T-cell (primary cell): ENCODE measurements at places on chromosomes 12 and 14.

GRCh38 chr12:30438601-30439041 lies 257.0 kb downstream of the IPO8 start:
- no peak for DNase-seq

DNA sequence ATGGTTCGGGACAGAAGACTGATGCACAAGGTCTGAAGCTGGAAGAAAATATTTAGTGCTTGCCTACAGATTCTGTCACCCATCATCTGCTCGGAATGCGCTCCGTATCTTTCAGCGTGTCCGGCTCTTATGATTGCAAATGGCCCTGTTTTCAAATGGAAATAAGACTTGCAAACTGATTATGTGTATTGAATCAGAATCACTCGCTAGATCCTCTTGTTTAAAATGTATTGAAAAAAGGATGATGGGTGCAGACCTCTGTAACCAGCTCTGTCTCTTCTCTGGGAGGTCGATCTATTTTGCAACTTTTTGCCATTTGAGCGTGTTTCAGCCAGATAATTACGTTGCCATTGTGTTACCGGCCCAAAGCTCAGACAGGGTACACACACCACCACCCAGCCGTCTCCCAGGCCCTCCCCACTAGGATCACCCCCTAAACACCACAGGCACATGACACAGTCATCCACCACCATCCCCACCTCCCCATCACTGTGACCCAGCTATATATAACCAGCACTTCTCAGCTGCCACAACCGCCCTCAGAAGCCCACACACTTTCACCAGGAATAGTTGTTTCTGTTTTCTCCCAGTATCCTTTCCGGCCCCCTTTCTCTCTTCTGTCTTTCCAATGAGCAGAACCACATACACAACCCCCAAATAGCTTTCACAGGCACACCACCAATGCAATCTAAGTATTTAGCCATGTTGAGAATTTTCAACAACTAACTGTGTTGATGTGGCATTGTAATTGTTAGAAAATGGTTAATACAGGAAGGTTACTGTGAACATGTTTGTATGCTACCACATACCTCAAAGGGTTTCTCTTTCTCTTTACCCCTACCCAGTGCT lies 10.7 kb downstream of the NKX2-1 start:
- DNase-seq, result no peak

GRCh38 chr14:62144863-62145262 lies 382.6 kb downstream of the SNAPC1 start:
- no peak for DNase-seq

GRCh38 chr12:16323010-16323409 lies 24.4 kb upstream of the MGST1 start:
- DNase-seq, result no peak

DNA sequence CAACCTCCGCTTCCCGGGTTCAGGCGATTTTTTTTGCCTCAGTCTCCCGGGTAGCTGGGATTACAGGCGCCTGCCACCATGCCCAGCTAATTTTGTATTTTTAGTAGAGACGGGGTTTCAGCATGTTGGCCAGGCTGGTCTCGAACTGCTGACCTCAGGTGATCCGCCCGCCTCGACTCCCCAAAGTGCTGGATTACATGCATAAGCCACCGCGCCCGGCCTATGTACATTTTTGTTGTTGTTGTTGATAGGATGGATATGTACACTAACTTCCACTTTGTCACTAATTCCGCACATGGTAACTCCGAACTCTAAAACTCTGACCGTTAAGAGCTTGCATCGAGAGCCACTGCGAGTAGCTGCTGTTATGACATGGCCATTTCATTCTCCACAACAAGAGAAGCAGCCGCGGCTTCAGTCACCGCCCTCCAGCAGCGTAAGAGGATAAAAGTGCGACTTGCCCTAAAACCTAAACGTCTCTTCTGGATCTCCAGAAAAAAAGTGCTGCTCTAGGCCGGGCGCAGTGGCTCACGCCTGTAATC lies 742 bp upstream of the MARS1 start:
- DNase-seq, result no peak

DNA sequence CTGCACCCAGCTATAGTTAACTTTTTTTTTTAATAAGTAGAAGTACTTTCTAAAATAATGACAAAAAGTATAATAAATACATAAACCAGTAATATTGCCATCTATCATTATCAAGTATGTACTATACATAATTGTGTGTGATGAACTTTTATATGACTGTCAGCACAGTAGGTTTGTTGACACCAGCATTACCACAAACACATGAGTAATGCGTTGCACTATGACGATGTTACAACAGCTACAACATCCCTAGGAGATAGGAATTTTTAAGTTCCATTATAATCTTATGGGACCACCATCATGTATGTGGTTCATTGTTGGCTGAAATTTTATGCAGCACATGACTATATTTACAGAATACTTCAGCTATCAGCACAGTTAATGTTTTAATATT lies 62.9 kb upstream of the VSX2 start:
- no peak for DNase-seq

- DNase-seq, result no peak
Measured at GRCh38 chr12:73892201-73892600, 645.4 kb upstream of the ATXN7L3B start.

DNA sequence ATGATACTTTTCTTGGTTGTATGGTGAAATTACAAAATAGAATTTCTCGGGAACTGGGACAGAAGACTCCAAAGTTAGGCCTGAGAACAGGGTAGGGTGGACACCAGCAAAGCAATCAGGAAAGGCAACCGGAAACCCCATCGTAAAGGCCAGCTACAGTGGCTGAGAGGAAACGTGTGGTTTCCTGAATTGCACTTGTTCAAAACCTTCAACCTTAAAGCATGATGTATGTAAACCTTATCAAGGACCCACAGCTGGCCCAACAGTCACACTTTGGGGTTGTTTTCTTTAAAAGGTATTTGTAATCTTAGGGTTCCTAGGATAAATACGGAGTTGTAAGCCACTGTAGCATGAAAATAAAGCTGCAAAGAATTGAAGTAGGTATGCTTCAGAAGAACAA lies 2.2 kb upstream of the PTGDR start:
- no peak for DNase-seq

DNA sequence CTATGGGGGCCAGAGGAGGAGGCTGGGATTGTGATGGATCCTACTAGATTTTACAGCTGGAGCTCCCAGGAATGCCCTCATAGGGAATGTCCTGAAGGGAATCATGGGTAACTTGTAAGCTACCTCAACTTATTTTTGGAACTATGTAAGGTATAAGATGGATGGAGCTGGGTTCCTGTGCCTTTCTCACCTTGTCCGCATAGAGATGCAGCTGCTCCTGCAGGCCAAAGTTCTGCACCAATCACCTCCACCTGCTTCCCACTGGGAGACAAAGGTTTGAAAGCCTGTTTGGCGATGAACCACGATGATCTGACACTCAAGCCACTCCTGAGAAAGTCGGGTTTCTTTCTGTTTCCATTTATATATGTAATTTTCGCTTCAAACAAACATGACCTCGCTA lies 648 bp upstream of the AKAP5 start:
- DNase-seq, result no peak

DNA sequence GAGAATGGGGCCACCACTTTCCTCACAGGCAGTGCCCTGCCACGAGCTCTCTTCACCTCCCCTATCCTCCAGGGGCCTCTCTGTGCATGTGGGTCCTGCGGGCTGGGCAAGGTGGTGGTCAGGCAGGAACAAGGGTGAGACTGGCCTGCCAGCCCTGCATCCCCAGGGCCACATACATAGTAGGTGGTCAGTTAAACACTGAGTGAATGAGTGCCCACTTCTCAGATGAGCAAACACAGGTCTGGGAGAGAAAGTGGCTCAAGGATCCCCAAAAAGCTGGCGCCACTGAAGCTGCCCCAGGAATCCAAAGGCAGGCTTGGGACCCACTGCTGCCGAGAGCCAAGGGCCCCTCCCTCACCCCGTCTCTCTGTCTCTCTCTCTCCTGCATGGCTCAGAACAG lies 51.1 kb downstream of the CCNK start:
- DNase-seq, result no peak

DNA sequence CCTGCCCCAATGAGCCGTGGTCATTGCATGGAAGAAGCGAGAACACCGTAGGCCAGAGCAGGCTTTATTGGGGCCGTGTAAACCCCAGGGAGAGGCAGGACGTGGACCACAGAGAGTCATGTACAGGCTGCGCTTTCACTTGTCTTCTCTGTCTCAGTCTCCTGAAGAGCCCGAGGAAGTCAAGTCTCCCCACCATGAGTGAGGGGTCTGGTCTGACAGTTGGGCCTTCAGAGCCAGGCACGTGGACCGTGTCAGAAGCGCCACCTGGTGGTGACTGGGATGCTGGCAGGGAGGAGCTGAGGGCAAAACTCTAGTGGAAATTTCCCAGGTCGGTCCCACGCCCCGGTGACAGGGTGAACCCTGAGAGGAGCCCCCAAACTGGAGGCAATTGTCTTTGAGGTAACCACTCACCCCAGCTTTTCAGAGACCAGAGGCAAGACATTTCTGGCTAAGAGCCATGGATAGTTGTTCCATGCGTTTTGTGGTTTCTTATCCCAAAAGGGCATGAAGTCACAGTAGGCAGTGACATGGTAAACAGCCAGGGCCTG lies 17.4 kb downstream of the RPS6KL1 start:
- DNase-seq, result peak; percentile 61

DNA sequence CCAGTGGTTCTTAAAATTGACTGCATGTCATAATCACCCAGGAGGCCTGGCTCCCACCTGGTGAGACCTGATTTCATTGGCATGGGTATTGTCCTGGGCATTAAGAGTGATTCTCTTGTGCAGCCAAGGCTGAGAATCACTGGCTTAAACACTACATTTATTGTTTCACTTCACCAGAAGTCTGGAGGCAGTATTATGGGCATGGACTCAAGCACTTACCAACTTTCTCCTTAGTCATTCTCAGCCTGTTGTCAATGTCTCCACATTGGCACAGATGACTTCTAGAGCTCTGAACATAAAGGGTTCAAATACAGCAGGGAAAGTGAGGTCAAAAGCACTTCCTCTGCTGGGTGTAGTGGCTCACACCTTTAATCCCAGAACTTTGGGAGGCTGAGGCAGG lies 25.6 kb upstream of the GCH1 start:
- DNase-seq, result no peak

GRCh38 chr12:57836442-57837375 lies 9.8 kb downstream of the CTDSP2 start:
- no peak for DNase-seq

- DNase-seq, result no peak
Measured at GRCh38 chr12:101604132-101604531, 9.4 kb downstream of the MYBPC1 start.

- no peak for DNase-seq
Measured at GRCh38 chr14:56213306-56213705, 95.1 kb downstream of the PELI2 start.

DNA sequence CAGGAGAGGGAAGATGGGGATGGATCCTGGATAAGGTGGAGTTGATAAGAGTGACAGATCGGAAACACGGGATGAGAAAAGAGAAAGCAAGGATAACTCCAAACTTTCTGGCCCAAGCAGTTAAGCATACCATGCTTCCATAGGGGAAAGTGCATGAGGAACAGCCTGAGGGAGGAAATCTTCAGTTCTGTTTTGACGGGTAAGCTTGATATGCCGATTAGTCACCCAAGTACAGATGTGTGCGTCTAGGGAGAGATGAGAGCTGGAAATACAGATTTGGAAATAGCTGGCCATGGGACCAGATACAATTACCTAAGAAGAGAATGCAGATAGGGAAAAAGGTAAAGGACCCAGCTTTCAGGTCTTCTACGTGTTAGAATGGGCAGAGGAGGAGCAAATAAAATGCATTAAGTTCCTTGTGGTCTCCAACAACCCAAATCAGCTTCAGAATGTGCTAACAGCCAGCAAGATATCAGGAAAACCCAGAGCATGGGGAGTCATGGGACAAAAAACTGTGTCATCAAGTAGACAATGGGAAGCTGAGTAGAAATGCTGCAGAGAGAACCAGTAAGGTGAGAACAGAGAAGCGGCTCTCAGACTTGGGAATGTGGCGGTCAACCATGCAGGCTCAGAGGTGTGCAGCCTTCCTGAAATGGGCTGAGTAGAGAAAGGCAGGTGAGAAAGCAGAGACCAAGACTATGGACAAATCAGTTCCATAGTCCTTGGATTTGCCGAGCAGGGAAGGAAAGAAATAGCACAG lies 56.3 kb downstream of the PPP1R36 start:
- DNase-seq, result no peak

DNA sequence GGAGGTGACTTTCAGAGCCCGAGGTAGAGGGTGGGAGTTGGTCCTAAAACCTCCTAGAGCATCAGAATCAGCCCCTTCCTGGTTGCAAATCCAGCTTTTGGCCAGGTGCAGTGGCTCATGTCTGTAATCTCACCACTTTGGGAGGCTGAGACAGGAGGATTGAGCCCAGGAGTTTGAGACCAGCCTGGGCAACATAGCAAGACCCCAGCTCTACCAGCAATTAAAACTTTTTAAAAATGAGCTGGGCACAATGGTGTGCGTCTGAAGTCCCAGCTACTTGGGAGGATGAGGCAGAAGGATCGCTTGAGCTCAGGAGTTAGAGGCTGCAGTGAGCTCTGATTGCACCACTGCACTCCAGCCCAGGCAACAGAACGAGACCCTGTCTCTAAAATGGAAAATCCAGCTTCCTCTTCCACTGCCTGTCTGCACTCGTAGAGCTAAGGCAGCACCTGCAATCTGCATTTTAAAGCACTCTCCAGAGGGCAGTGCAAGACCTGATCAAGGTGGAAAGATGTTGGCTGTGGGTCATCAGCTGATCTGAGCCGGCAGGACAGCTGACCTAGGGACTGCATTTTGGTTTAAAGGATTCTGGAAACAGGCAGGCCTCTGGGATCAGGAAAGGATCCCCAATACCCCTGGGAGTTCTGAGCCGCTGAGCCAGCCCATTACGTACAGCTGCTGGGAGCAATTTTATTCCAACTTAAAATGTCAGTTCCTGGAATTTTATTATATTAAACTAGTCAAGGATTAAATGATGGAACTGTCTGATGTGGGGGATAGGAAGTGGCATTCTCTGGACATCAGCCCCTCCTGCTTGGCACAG lies 1.8 kb upstream of the TESC start:
- no peak for DNase-seq

DNA sequence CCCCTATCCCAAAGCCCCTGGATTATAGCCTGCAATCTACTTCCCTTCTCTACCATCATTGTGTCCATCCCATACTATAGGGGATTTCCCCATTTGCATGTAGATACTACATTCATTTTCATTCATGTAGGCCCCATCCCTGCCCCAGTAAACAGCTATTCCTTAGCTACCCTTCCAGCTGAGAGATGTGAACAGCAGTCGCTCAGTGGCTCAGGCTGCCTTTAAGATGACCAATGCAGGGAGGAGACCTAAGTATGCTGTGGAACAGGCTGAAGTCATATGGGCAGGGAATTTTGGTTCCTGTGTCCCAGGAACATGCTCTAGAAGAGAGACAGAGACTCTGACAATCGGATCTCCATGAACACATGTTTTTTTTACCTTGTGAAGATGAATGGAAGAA lies 481.2 kb upstream of the SYT1 start:
- no peak for DNase-seq

- no peak for DNase-seq
Measured at GRCh38 chr12:45327823-45328383, 112.0 kb downstream of the ANO6 start.

DNA sequence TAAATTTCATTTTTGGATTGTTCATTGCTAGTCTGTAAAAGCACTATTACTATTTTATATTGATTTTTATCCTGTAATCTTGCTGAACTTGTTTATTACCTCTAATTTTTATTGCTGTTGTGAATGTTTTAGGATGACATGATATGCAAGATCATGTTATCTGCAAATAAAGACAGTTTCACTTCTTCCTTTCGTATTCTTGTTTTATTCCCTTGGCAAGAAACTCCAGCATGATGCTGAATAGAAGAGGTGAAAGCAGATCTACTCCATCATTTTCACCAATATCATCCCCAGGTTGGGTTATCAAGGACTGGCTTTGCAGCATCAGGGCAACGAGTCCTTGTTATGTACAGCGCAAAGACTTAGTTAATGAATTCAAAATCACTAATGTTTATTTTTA lies 2.7 kb upstream of the CLECL1 start:
- DNase-seq, result no peak
